ENCODE measurements at places on chromosomes 2 and 18. TPM values are rescaled to one million over a fixed set of nuclear protein-coding genes. Genes with fewer than 3 reads are reported as not detected.
A peak's percentile ranks its signal among the peaks of the same experiment; 100 is the strongest.

DNAJC5G gene
- total RNA-seq, result not detected

OSBPL1A gene
- total RNA-seq, result 0.81 TPM

DNAH7 gene
- 0.29 TPM for total RNA-seq

BMP10 gene
- total RNA-seq, result not detected

RNU2-63P gene
- total RNA-seq, result 9.7 TPM

UGT1A1 gene
- not detected for total RNA-seq

DNA sequence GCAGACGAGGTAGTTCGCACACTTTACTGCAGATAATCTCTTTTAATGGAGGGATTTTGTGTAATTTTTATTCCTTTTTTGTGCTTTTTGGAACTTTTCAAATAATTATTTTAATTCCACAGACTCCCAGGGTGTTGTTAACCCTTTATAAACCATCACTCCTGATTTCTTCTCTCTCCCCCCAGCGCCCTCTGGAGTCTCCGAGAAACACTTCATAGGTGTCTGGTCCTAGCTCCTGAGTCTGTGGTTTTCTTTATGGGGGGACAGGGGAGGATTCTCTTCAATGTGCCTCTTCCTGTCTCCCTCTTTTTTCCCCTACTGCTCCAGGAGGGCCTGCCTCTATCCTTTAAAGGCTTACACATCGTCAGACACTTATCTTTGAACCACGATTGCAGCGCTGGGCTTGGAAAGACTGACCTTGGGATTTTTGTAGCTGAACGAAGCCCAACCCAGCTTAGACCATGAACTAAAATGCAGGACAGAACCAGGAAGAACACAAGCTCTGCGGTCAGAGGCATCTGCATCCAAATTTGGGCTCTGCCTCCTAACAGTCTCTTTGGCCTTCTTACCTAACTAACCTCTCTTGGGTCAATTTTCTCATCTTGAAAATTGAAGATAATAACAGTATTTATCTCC is 7.1 kb upstream of the PKDCC start:
- H3K27me3 ChIP-seq, result peaks cover 29% of the 10 kb centered on the region
- no peak for DNase-seq
- H3K4me3 ChIP-seq, result no peak overlapping the region
- H3K36me3 ChIP-seq, result no peaks in the 10 kb centered on the region
- H3K27ac ChIP-seq, result no peak overlapping the region

DNA sequence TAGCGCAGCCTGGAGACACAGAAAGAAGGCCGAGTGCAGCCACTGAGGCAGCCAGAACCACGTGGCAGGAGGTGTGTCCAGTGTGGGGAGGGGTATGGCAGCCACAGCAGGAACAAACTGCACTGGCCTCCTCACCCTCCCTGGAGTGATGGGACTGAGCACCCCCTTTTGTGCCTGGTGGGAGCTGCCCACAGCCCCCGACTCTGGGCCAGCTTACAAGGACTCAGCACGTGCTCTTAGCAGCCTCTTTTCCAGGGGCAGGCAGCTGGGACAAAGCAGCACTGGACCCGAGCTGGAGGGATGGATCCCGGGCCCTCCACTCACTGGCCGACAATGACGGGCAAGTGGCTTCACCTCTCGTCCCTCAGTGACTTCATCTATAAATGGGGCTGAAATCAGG is 5.2 kb upstream of the KLF11 start:
- no peak overlapping the region for H3K4me3 ChIP-seq
- H3K27me3 ChIP-seq, result no peaks in the 10 kb centered on the region
- DNase-seq, result no peak
- no peak overlapping the region for H3K27ac ChIP-seq

GRCh38 chr2:12236136-12236844 is 480.4 kb upstream of the TRIB2 start:
- no peak for DNase-seq
- no peaks in the 10 kb centered on the region for H3K27me3 ChIP-seq
- no peaks in the 10 kb centered on the region for H3K36me3 ChIP-seq
- no peak overlapping the region for H3K4me3 ChIP-seq
- peaks cover 3% of the 10 kb centered on the region for H3K4me1 ChIP-seq
- H3K27ac ChIP-seq, result no peak overlapping the region

DNA sequence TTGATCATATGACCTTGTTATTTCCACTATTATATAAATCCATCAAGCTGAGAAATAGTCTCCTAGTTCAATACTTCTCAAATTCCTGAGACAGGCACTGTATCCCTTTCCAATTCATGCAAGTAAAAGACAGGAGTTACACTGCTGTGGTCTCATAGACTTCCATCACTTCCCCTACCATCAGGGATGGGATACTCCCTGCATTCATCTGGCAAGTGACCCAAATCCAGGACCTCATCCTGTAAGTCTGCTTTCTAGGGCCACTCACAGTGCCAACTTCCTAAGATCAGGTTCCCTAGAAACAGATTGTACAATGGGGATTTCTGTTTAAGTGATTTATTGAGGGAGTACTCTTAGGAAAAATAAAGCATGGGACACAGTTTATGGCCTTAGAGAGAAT is 424.0 kb upstream of the CDH7 start:
- no peak overlapping the region for H3K27ac ChIP-seq
- no peak overlapping the region for H3K4me3 ChIP-seq
- no peaks in the 10 kb centered on the region for H3K4me1 ChIP-seq
- H3K36me3 ChIP-seq, result no peaks in the 10 kb centered on the region

DNA sequence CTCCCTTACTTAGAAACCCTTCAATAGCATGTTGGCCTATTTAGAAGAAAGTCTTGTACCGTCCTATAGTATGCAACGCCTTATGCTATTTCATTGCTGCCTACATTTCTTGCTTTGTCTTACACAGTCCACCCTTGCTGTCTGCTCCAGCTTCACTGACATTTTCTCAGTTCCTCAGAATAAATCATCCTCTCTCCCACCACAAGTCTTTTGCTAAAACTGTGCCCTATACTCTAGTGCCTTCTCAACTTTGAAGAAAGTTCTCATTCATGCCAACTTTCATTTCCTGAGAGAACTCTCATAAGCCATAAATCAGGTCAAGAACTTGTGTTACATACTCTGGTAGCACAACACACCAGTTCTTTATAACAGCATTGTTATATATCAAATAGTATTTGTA is 54.3 kb upstream of the COL3A1 start:
- no peaks in the 10 kb centered on the region for H3K4me1 ChIP-seq
- DNase-seq, result no peak
- no peak overlapping the region for H3K27ac ChIP-seq
- no peaks in the 10 kb centered on the region for H3K36me3 ChIP-seq

- peaks cover 45% of the 10 kb centered on the region for H3K4me1 ChIP-seq
- H3K4me3 ChIP-seq, result no peak overlapping the region
- no peak for DNase-seq
- peak overlapping the region; percentile 94 for H3K27ac ChIP-seq
- peaks cover 9% of the 10 kb centered on the region for H3K36me3 ChIP-seq
- no peaks in the 10 kb centered on the region for H3K27me3 ChIP-seq
These were observed 143.8 kb downstream of the HAUS1 start for GRCh38 chr18:46247942-46248341.

GRCh38 chr2:127594116-127594591 is 51.8 kb upstream of the GPR17 start:
- DNase-seq, result peak; percentile 13
- H3K4me3 ChIP-seq, result no peak overlapping the region

- H3K4me3 ChIP-seq, result no peak overlapping the region
- H3K27me3 ChIP-seq, result no peaks in the 10 kb centered on the region
- H3K36me3 ChIP-seq, result no peaks in the 10 kb centered on the region
- H3K4me1 ChIP-seq, result no peaks in the 10 kb centered on the region
- DNase-seq, result no peak
These were observed 97.4 kb downstream of the LRP1B start for GRCh38 chr2:142033393-142033792.

DNA sequence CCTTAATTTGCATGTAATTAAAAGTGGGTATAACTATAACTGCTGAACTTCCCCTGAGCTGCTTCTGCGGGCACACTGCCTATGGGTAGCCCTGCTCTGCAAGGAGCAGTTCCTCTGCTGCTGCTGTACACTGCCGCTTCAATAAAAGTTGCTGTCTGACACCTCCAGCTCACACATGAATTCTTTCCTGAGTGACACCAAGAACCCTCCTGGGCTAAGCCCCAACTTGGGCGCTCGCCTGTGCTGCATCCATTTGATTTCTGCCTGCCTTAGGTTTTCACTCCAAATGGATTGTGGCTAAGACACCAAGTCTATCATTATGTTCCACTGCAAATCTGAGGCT is 215.7 kb downstream of the ANAPC1 start:
- no peaks in the 10 kb centered on the region for H3K4me1 ChIP-seq
- H3K36me3 ChIP-seq, result no peaks in the 10 kb centered on the region
- H3K27ac ChIP-seq, result no peak overlapping the region

DNA sequence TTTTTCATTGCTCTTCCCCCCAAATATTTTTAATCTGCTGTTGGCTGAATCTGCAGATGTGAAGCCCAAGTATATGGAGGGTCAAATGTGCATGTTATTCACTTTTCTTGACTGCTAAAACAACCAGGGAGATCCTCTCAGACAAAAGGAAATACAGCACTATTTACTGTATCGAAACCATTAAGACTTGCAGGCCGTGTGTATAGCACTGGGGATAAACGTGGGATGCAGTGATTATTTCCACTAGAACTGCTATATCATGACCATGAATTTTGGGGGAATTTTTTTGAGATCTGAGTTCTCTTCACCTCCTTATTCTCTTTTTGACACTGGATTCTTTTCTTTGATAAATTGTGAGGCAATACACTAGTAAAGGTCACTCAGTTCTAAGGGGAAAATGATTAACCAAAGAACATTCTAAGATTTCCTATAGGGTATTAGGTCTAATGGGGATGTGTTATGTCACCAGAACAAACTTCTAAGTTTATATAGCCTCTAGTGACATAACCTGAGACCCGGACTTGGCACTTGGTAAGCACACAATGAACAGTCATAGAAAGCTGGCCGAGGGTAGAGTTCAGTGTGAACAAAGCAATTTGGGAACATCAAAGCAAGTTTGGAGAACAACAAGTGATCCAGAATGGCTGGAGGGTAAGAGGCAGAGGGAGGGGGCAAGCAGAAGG is 14.9 kb upstream of the UGT1A1 start:
- no peak for DNase-seq
- peaks cover 33% of the 10 kb centered on the region for H3K27me3 ChIP-seq
- H3K27ac ChIP-seq, result no peak overlapping the region

DNA sequence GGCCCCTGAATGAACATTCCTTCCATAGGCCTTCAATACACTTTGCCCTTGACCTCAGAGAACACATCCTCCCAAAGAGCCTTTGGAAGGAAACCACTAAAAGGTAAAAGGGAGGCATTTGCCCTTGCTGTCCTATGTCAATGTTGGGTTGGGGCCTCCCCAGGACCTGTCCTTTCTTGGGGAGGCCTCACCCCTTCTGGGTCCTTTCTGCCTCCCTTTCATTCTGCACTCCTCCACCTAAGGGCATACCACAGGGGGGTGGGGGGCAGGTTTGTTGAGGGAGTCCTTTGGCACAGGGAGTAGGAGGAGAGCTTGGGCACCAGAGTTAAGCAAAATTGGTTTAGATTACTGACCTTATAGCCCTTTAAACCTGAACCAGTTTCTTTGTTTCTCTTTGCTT is 32.5 kb upstream of the ATP6V1B1 start:
- peaks cover 77% of the 10 kb centered on the region for H3K27me3 ChIP-seq
- H3K36me3 ChIP-seq, result no peaks in the 10 kb centered on the region
- no peak for DNase-seq
- no peak overlapping the region for H3K4me3 ChIP-seq

GRCh38 chr2:146262606-146263005 is 1582.2 kb upstream of the ACVR2A start:
- no peak overlapping the region for H3K4me3 ChIP-seq
- no peak for DNase-seq
- no peaks in the 10 kb centered on the region for H3K4me1 ChIP-seq
- H3K27ac ChIP-seq, result no peak overlapping the region

DNA sequence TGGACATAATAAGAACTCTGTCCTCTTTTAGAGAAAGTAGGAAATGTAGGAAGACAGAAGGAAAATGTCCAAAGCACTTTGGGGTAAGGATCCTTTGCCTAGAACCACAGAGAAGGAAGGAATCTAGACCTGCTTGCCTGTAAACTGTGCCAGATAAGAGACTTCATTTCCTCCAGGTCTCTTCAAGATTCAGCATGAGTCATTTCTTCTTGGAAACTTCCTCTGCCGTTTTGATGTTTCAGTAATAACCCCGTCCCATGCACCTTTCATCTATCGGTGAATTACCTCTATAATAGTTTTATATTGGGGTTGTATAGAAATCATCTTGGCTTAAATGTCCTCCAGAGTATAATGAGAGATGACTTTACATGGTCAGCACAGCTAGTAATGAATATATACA is 63.2 kb upstream of the LRATD1 start:
- no peaks in the 10 kb centered on the region for H3K36me3 ChIP-seq
- no peaks in the 10 kb centered on the region for H3K4me1 ChIP-seq
- H3K27me3 ChIP-seq, result no peaks in the 10 kb centered on the region
- no peak overlapping the region for H3K27ac ChIP-seq
- DNase-seq, result no peak

DNA sequence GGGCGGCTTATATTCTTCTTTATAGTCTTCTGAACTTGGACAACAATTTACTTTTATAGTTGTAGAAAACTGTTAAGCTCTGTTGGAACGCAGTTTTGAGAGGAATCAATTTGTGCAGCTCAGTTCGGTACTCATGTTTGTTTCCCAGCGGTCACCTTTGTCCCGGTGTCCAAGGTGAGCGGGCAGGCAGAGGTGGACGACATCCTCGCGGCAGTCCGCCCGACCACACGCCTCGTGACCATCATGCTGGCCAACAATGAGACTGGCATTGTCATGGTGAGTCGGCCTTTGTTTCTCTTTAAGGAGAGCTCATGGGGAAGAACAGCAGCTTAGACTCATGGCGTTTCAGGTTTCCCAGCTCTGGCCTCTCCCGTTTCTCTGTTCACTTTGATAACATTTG is 18.6 kb upstream of the ESPNL start:
- DNase-seq, result no peak
- no peaks in the 10 kb centered on the region for H3K4me1 ChIP-seq
- no peaks in the 10 kb centered on the region for H3K27me3 ChIP-seq
- H3K27ac ChIP-seq, result no peak overlapping the region

- H3K4me3 ChIP-seq, result no peak overlapping the region
- H3K27ac ChIP-seq, result no peak overlapping the region
- no peak for DNase-seq
These were observed 89.2 kb downstream of the ZBTB7C start for GRCh38 chr18:48319801-48320638.

- no peak overlapping the region for H3K4me3 ChIP-seq
- H3K27ac ChIP-seq, result no peak overlapping the region
- no peaks in the 10 kb centered on the region for H3K27me3 ChIP-seq
- no peaks in the 10 kb centered on the region for H3K36me3 ChIP-seq
- H3K4me1 ChIP-seq, result peaks cover 22% of the 10 kb centered on the region
These were observed 23.0 kb upstream of the BIN1 start for GRCh38 chr2:127129937-127130336.

GRCh38 chr2:46187112-46187618 is 110.0 kb upstream of the EPAS1 start:
- H3K36me3 ChIP-seq, result peaks cover 47% of the 10 kb centered on the region
- H3K27me3 ChIP-seq, result no peaks in the 10 kb centered on the region
- DNase-seq, result no peak
- no peak overlapping the region for H3K4me3 ChIP-seq
- H3K4me1 ChIP-seq, result peaks cover 4% of the 10 kb centered on the region
- peak overlapping the region; percentile 31 for H3K27ac ChIP-seq
